D721Med (cell line): ENCODE measurements at places on chromosomes 1 and 21.

- no peak for DNase-seq
Observed at GRCh38 chr1:175540896-175541645, 202.3 kb downstream of the TNR start.

- no peak for DNase-seq
Observed at GRCh38 chr1:153552335-153552734, 3.3 kb upstream of the S100A3 start.

DNA sequence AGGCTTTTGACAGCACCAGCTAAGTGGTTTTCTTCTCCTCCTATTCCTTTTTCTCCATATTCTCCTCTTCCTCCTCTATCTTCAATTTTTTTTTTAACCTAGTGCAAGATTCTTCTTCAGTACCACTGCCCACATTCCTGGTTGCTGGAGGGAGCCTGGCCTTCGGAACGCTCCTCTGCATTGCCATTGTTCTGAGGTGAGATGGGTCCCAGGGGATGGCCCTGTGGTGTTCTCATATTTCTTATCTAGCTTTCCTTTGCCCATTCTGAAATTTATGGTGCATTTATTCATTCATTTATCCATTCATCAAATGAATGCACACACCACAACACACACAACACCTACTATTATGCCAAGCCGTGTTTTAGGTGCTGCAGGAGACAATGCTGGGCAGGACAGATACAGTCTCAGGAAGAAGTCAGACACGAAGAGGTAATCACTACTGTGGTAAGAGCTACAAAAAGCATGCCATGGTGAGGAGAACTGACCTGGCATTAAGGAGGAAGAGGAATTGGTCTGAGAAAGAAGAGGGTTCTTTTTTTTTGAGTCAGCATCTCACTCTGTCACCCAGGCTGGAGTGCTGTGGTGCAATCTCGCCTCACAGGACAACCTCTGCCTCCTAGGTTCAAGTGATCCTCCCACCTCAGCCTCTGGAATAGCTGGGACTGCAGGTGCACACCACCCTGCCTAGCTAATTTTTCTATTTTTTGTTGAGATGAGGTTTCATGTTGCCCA, 47.5 kb upstream of the TDRD10 start:
- DNase-seq, result no peak

DNA sequence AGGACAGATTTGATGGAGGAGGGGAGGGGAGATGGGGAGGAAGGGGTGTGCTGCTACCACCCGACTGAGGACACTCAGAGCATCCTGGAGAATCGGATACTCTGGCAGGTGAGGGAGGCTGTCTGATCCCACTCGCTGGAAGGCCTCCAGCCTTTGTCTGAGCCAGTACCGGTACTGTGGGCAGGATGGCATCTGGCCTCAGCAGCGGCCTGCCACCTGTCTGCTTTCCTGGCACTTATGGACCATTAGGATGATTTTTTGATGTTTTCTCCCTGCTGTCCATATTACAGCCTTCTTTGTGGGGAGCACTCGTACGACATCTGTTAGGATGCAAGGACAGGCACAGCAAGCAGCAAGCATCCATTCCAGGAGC, 11.5 kb downstream of the ATP2B4 start:
- DNase-seq, result no peak

DNA sequence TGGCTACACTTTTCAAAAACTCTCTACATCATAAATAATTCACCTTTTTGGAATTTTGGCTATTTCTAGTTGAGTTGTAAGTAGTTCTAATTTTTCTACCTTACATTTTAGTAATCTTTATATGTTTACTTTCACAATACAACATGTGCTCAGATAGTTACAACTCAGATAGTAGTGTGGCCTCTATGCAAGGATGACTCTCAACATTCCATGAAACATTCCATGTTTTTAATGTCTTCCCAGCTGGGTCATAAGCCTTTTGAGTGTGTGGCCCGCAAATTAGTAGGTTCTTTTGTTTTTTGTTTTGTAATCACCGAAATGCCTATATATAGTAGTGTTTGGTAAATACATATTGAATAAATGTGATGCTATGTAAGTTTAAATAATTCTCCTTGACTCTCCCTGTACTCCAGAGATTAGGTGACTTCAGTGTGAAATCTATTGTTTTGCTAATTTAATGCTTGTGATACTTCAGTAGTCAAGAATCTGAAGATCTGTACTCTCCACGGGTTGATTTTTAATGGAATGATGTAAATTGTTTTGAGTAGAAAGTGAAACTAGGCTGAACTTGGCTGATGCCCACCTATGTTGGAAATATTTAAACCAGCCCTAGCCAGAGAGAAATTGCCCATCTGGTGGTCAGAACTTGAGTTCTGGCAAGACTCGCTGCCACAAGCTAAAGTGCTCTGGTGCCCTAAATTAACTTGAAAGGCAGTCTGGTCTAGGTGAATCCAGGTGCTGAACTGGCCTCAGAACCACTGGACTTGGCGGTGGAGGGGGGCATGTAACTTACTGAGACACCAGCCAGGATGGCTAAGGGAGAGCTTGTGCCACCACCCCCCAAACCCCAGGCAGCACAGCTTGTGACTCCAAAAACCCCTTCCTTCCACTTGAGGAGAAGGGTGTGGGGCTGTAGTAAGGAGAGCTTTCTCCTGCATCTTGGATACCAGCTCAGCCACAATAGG, 165.6 kb downstream of the USP25 start:
- no peak for DNase-seq

DNA sequence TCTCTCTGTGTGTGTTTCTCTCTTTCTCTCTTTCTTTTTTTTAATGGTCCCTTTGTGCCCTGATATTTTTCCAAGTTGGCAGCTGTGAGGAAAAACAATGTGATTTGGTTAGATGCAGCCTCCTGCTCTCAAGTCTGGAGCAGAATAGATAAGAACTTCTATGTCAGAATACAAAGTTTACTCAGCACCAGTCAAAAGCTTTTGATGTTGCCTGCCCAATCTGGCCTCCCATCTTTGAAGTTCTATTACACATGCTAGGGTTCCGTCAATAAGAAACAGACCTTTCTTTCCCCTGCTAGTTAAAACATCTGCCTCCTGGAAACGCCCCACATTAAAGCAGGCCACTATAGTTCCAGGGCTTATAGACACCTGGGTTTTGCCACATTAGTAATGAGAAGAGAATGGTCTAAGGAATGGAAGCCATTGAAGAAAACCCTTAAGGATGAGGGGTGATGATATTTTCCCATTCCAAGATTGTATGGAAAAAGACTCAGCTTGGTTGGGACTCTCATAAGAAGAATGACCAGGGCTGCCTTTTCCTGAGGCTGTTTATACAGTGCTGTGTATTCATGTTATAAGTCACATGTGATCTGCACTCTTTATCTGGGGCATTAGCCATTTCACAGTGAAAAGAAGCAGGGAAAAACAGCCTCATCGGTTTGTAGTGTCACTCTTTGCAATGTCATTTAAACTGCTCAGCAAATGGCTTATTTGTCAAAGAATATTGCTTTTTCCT, 414.7 kb upstream of the PROX1 start:
- DNase-seq, result no peak

- DNase-seq, result no peak
Observed at GRCh38 chr21:22649246-22649645, 1651.0 kb downstream of the NCAM2 start.

- DNase-seq, result no peak
Observed at GRCh38 chr21:45836694-45837670, 144.6 kb upstream of the COL6A1 start.

DNA sequence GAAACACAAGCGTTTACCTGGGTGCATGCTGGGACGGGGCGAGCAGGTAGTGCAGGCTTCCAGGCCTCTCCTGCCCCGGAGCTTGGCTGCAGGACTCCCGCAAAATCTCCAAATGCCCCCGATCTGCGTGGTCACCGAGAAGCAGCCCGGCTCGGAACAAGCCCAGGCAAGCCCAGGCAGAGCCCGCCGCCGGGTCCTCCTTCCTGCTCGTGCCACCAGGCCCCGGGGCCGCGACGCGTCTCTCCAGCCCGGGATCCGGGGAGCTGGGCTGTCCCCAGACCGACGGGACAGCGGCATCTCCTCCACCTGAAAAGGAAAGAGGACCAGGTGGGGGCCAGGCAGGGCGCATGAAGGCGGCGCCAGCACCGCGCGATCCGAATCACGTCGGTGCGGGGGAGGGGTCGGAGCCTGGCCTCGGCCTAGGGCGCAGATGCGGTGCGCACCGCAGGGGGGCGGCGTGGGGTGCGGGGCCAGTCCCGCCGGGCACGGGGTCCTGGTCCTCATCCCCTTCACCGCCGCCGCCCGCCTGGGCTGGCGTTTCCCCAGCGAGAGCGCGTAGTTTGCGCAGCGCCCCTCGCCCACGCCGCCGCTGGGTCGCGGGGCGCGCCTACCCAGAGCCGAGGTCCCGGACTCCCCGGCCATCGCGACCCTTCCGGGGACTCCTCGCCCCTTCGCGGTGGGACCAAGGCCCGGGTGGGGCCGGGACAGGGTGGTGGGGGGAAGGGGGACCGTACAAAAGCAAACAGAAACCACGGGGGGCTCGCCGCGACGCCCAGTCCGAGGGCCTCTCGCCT, 52.4 kb upstream of the H6PD start:
- DNase-seq, result no peak

DNA sequence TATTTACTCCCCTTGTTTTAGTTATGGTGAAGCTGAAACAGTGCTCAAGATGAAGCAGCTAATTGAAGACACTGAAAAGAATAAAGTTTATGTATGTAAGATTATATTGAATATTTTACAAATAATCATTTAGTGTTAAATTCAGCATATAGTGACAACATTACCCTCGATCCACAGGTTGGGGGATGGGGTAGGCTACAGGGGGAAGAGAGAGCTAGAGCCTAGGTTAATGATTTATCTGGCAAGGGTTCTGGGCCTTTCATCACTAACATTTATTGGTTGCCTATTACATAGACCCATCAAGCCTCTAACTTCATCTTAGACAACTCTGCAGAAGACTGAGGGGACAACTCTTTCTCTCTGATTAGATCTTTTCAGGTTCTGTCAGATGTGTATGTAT, 21.3 kb downstream of the ZCCHC17 start:
- DNase-seq, result no peak

GRCh38 chr21:39444421-39445180, 977 bp downstream of the LCA5L start:
- DNase-seq, result no peak

DNA sequence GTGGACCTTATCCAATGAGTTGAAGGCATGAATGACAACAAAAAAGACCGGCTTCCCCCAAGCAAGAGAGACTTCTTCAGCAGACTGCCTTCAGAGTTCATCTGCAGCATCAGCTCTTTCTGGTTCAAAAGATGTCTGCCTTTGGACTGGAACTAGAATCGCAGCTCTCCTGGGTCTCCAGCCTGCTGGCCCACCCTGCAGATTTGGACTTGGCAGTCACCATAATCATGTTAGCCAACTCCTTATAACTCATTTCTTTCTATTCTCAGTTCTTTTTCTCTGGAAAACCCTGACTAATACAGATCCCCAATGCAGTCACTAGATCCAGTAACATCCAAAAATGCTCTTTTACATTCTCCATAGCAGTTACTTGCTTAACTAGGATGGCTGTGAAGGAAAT, 89.2 kb upstream of the MARK1 start:
- DNase-seq, result no peak

GRCh38 chr21:31520561-31521098, 138.9 kb upstream of the SOD1 start:
- no peak for DNase-seq

- no peak for DNase-seq
Observed at GRCh38 chr1:113191579-113192076, 118.6 kb downstream of the LRIG2 start.

GRCh38 chr1:116064616-116065015, 46.6 kb upstream of the MAB21L3 start:
- DNase-seq, result no peak
